Regular cardiac myocyte (primary cell): ENCODE measurements at places on chromosomes 12 and 14. TPM values are rescaled to one million over a fixed set of nuclear protein-coding genes. Genes with fewer than 3 reads are reported as not detected.

Gene UNC79
- total RNA-seq, result under 0.01 and 0.28 TPM in 2 replicates

Gene IFNG-AS1
- not detected in 2 replicates for total RNA-seq

Gene TSPAN8
- total RNA-seq, result 10.2 and 15.2 TPM in 2 replicates

Gene CMTM5
- 0.28 and 0.58 TPM in 2 replicates for total RNA-seq

Gene GALNT9
- 0.19 and 0.28 TPM in 2 replicates for total RNA-seq
